ENCODE measurements at places on chromosomes 6 and 20.

- no peak for DNase-seq
Observed at GRCh38 chr6:78810146-78810545, 57.2 kb upstream of the IRAK1BP1 start.

DNA sequence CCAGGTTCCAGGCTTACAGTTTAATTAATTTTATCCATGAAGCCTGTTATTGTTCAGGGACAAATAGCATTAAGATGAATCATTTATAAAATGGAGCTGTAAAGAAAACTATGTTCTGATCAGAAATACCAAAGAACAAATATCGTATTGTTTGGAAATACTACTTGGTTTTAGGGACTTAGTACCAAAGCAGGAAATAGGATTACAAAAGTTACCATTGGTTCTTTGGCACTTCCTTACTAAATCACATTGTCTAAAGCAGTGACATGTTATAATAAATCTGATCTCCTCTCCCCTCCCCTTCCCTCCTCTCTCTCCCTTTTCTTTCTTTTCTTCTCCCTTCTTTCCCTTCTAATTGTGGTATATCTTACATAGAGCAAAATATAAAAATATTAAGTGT is 29.6 kb downstream of the CRYBG1 start:
- no peak for DNase-seq

GRCh38 chr6:43516367-43516696 is 394 bp downstream of the YIPF3 start:
- DNase-seq: no peak

DNA sequence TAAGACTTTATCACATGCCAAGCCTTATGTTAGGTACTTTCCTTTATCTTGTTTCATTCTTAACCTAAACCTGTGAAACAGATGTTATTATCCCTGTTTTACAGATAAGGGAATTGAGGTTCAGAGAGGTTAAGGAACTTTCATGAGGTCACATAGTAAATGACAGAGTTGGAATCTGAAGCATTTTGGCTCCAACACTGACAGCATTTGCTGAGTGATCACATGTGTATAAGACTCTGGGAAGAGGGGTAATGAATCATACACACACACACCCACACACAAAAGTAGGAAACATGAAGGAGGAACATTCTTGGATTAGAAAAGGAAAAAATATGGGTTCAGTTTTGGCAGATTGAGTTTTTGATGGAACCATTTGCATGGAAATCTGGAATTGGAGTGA is 212.5 kb downstream of the GJA1 start:
- no peak for DNase-seq

GRCh38 chr6:22113026-22113766 is 183.6 kb downstream of the PRL start:
- DNase-seq: no peak

- no peak for DNase-seq
Observed at GRCh38 chr6:106724848-106725247, 95.5 kb downstream of the QRSL1 start.

- no peak for DNase-seq
Observed at GRCh38 chr20:51043811-51044210, 20.9 kb upstream of the KCNG1 start.

DNA sequence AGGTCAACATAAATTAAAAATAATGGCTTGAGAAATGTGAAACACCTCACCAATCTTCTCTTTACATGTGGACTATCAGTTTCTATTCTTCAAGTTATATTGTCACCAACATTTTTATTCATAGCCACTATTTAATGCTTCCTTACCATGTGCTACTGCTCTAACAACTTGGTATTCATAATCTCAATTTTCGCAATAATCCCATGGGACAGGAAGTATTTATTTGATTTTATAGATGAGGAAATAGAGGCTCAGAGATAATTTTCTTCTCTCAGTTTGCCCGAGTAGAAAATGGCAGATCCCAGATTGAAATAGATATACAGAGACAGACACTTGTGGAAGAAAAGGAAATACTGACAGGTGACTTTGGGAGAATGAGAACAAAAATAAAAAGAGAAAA is 66.6 kb downstream of the FAM83B start:
- no peak for DNase-seq

- DNase-seq: no peak
Observed at GRCh38 chr6:31871046-31871659, 7.6 kb downstream of the SLC44A4 start.

- no peak for DNase-seq
Observed at GRCh38 chr20:8213831-8214587, 81.9 kb downstream of the PLCB1 start.

DNA sequence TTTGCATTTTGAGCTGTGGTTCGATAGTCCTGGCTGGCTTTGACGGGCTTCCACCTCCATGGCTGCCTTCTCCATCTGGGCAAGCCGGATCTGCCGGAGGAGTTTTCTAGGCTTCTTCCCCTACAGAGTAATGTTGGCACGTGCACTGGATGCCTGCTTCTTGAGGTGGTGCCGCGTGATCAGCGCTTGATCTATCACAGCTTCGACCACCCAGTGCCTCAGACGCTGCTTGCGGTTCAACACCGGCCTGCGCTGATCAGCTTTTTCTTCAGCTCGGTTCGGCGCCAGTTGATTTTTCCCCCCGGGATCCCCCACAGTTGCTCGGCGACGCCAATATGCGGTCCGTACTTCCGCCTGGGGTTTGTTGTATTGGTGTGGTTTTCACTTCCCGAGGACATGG is 23.5 kb downstream of the FBXO5 start:
- DNase-seq: no peak

- no peak for DNase-seq
Observed at GRCh38 chr20:19785173-19785982, 27.3 kb downstream of the RIN2 start.

GRCh38 chr20:14580418-14581074 is 243.1 kb upstream of the FLRT3 start:
- DNase-seq: no peak

DNA sequence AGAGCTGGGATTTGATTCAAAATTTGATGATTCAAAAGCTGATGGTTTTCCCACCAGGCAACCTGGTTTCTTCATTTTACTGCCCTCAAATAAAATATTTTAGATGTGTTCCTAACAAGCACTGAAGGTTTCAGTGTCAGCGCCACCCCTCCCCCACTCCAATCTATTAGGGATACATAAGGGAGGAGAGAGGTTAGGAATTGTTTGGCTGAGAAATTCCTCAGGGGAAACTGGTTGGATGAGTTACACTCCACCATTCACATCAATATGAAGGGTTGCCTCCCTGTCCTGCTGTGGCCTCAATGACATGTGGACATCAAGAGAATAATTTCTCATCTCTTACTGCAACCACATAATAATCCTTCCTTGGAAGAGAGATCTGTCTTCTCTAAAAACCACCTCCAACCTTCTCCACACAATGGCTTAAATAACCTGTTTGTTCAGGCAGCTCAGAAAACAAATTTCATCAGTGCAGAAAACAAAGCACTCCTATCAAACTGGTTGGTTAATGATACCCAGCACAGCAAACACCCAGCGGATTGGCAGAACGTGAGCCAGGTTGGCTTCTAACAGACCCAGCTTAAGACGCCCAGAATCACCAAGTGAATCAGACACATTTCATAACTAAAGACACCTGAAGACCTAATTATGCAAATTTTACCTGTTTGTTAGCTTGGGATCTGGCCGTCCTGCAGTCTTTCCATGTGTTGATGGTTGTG is 136.0 kb upstream of the SGK1 start:
- DNase-seq: no peak

GRCh38 chr6:34650823-34651222 is 45.7 kb downstream of the ILRUN start:
- no peak for DNase-seq

DNA sequence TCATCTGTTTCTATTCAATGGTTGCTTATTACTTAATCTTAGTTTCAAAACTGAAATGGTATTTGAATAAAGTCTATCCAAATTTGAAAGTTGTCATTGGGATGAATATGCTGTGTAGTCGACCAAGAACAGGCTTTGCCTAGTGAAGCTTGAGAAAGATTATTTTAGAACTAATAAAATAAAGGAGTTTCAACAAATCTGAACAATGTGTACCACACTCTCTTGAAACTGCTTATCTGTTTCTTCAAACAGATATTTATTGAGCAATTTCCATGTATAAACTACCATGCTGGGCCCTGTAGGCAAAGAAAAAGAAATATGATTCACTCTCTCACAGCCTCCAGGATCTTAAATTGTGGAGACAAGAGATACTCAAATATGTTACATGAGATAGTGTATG is 174.4 kb downstream of the OGFRL1 start:
- DNase-seq: no peak

DNA sequence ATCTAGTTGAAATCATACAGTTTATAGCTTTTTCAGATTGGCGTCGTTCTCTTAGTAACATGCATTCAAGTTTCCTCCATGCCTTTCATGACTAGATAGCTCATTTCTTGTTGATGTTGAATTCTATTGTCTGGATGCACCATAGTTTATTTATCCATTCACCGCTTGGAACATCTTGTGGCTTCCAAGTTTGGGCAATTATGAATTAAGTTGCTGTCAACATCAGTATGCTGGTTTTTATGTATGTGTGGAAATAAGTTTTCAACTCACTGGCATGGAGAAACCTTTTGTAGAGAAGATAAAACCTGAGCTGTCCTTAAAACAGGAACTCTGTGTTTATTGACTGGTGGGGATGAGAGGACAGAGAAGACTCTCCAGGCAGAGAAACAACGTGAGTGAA is 248.0 kb downstream of the CDC5L start:
- no peak for DNase-seq

GRCh38 chr6:130697271-130697994 is 129.8 kb upstream of the SMLR1 start:
- DNase-seq: no peak

DNA sequence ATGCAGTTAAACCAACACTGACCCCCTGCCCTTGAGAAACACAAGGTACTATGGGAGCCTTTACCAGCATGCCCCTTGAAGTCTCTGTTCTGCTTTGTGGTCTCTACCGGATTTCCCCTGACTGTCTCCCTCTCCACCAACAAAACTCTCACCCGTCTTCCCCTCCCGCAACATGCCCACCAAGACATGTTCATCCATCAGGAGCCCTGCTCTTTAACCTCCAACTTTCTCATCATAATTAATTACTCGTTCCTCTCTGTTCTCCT is 1.1 kb downstream of the ZNF165 start:
- DNase-seq: no peak

- DNase-seq: peak; percentile 6
Observed at GRCh38 chr20:41095110-41095969, 42.0 kb upstream of the PLCG1 start.

- DNase-seq: no peak
Observed at GRCh38 chr6:31691564-31692108, 10.8 kb upstream of the LY6G5C start.

- DNase-seq: no peak
Observed at GRCh38 chr6:116866281-116866871, 10.7 kb upstream of the RFX6 start.

DNA sequence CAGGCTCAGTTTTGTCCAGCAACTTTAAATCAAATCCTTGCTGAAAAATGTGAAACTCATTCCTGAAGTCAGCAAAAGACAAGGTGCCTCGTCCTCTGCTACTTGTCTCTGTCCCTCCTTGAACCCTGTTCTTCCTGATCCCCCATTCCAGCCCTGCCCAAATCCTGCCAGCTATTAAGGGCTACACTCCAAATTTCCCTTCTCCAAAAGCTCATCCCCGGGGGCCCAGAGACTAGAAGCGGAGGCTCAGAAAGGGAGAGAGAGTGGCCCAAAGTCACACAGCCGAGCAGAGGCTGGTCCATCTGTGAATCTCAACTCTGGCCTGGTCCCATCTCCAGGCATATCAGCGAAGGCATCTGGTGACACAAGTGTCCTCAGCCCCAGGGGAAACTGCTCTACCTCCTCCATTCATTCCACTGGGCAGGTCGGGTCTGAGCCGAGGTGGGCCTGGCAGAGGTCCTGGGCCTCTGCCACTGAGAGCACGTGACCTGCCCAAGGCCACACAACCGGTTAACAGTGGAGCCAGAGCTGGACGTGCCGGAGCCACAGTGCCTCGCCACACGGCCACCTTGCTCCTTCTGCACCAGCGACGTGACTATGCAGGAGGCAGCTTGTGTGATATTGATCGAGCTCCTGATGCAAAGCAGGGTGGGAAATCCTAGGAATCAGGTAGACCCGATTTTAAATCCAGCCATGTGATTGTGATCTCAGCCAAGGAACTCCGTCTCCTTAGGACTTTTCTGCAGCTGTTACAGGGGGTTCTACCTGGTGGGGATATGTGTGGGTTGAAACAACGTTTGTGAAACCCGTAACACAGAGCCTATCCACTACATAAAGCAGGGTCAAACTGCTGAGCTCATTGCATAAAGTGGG is 28.6 kb downstream of the NOL4L start:
- no peak for DNase-seq

- no peak for DNase-seq
Observed at GRCh38 chr6:6867404-6867799, 240.4 kb upstream of the RREB1 start.

DNA sequence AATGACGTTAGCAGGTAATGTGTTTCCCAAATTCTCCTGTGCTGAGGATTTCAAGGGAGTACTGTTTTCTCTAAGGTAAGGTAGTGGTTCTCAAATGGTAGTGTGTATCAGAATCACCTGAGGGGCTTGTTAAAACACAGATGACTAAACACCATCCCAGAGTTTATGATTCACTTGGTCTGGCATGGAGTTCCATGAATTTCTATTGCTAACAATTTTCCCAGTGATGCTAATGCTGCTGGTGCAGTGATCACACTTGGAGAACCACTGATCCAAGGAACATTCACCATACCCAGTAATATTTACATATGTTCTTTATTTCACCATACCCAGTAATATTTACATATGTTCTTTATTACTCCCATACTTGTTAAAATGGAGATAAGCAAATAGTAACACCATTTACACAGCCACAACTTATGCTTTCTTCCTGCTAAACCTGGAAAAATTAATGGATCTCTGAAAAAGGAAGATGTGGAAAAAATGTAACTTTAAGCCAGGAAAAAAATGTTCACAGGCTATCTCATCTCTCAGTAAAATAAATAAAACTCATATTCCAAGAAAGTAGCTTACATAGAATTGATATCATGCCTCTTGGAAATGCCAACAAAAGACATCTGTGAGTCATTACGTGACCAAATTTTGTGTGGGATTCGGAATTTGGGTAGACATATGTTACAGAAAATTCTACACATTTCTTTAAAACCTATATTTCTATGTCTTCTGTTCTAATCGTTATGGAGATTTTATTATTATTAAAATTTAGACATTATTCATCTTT is 129.5 kb downstream of the MMUT start:
- no peak for DNase-seq

DNA sequence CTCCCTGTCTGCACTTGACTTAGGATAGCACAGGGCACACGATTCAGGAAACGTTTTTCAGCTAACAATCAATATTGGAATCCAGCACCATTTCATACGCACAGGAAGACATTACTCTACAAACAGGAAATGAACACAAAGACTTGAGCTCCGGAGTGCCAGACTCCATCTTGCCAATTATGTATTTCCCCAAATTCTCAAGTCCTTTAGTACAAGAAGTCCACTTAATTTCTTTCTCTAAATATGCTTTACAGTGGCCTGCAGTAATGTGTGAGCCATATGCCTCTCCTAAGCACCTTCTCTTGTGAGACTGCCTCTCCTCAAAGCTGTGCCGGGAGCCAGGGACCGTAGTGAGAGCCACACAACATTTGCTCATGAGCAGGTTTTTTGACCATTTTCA is 168.2 kb downstream of the THBS2 start:
- DNase-seq: no peak
